Right hindlimb (tissue), 1 donor: ENCODE measurements at places on chromosomes 5 and 9.

- no peak for DNase-seq
Observed at GRCh38 chr9:124303762-124304161, 46.0 kb downstream of the NEK6 start.

DNA sequence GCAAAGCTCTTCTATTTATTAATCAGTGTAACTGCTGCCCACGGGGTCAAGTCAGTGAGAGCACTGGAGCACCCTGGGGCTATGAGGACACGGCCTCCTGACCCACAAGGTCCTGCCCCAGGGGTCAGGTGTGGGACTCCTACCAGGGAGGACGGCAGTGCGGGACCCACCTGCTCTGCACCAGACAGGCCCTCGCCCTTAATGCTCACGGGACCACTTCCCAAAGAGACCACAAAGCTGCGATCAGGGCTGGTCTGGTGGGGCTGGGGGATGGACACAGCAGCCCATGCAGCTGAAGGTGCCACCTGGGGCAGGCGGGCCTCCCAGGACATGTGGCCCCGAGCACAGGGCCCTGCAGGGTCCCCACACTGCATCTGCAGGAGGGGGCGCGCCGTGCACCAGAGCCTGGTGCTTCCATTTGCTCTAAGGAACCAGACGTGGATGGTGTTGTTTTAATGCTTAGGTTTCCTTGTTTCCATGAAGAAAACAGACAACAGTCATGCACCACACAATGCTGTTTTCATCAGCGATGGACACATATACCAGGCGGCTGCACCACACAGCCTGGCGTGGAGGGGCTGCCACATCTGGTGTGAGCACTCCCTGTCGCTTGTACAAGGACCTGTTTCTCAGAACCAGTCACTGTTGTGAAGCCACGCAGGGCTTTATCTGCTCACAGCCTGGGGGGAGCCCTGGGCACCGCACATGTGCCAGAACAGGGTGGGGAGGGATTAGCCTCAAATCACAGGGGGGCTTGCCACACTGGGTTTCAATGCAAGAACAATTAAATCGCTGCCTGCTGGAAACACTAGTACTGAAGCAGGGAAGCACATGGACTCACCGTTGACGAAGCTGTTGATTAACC is 22.6 kb downstream of the CLPTM1L start:
- peak; percentile 6 for DNase-seq

DNA sequence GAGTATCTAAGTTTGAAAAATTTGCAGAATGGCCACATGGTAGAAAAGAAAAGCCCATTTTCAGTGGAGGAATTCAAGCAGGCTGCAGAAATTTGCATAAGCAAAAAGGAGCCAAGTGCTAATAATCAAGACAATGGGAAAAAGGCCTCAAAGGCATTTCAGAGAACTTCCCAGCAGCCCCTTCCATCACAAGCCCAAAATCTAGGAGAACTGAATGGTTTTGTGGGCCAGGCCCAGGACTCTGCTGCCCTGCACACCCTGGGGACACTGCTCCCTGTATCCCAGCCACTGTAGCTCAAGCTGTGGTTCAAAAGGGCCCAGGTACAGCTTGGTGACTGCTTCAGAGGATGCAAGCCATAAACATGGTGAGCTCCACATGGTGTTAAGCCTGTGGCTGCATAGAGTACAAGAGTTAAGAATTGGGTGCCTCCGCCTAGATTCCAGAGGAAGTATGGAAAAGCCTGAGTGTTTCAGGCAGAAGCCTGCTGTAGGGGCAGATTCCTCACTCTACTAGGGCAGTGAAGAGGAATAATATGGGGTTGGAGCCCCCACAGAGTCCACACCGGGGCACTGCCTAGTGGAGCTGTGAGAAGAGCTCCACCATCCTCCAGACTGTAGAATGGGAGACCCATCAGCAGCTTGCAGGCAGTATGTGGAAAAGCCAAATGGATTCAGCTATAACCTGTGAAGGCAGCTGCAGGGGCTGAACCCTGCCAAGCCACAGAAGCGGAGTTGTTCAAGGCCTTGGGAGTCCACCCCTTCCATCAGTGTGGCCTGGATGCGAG is 720.7 kb upstream of the CTNND2 start:
- DNase-seq: no peak

GRCh38 chr9:112174965-112175795 is at the start of gene SUSD1:
SUSD1 (minus strand) TSS chr9:112175297; CDS start chr9:112175235, 62 bp downstream.
- DNase-seq: peak; percentile 43

DNA sequence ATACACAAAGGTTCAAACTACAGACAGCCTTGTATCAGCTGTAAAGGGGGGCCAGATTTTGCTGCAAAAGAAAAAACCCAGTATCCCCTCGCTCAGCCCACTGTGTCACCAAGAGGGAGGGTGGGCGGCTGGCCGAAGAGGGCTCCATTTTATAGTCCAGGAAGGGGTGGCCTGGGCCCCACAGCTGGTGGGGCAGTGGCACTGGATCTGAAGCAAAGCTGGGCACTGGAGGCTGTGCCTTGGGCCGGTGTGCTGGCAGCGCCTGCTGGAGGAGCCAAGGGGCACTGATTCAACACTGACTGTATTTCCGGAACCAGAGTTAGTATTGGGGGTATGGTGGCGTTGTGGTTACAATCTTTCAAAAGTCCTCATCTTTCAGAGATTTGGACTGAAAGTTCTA is 9.1 kb downstream of the BRD3 start:
- DNase-seq: no peak

- no peak for DNase-seq
Observed at GRCh38 chr5:44225231-44226160, 163.7 kb downstream of the FGF10 start.

DNA sequence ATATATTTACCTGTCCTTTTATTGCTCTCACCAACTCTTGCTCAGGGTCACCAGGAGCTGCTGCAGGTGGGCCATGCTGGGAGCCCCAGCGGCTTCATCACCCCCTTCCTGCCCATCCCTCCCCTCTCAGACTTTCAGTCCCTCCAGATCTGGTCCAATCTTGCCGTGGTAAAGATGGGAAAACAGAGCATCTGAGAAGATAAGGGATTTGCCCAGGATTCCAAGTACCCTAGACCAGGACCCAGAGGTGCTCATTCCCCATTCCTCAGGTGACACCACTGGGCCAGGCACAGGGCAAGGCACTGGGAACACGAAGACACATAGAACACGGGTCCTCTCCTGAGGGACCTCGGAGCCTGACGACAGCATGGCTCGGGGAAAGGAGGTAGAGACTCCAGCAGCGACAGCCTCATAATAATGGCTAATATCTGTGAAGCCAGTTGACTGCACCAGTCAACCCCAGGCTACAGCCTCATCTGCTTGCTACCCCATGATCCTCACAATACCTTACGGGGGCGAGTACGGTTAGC is 18.0 kb downstream of the TMOD1 start:
- no peak for DNase-seq

DNA sequence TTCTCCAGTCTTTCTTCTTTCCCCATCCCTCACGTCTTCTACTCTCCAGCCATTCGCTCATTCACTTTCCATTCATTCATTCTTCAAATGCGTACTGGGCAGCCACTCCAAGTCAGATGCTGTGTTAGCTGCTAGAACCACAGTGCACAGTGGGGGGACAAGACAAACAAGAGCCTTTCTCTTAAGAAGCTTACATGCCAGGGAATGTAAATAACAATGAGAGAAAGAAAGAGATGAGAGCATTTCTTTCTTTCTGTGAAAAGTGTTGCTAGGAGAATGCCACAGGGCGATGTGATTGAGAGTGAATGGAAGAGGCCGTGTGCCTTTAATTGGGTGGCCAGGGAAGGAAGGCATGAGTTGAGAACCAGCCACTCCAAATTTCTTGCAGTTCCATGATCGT is 46.3 kb upstream of the SMIM23 start:
- DNase-seq: no peak

DNA sequence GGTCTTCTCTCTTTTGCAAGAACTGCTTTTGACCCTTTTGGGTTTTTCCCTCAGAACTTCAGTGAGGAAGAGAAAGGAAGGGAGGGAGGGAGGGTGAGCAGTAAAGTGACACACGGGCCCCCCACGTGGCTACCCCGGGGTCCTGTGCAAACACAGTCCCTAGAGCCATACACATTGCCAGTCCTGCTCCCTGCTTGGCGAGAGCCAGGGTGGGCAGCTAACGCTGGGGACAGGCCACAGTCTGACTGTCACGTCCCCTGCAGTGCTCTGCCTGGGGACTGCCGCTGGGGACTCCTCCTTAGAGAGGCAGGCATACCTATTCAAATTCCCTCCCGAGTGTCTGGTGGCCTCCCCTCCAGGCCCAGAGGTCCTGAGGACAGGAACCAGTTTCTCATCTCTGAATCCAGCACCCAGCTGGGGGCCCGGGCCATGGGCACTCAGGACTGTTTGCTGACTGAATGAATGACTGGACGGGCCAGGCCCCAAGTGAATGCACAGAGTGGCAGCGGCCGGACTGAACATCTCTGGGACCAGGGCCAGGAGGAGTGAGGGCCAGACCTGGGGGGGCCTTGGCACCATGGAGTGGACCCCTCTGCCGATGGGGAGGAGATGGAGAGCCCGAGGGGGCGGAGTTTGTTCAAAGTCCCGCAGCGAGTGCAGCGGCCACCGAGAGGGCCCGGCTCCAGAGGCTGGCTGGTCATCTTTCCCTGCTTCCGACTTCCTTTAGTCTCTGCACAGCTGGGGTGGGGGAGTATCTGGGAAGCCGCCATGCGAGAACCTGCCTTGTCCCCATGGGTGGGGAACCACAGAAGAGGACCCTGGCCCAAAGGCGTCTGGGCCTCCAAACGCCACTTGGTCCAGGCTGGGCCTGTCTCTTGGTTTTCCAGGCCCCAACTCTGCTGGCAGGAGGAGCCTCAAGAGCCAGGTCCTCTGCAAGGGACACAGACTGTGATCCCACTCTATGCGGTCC is 5.8 kb downstream of the CCDC187 start:
- DNase-seq: no peak

GRCh38 chr9:88646539-88647300 is 111.7 kb downstream of the NXNL2 start:
- DNase-seq: no peak
